ENCODE measurements at places on chromosomes 5 and 9. TPM values are rescaled to one million over a fixed set of nuclear protein-coding genes. Genes with fewer than 3 reads are reported as not detected.

RORB gene
- total RNA-seq, result 42.7 TPM

TRIO gene
- 268 TPM for total RNA-seq

PCDHB7 gene
- total RNA-seq, result 3.2 TPM

GDA gene
- 81.5 TPM for total RNA-seq

NXNL2 gene
- 0.39 TPM for total RNA-seq

FBP2 gene
- not detected for total RNA-seq

OBP2B gene
- total RNA-seq, result not detected

SMARCA2 gene
- 259 TPM for total RNA-seq
